ENCODE measurements at places on chromosomes 3 and 15. TPM values are rescaled to one million over a fixed set of nuclear protein-coding genes. Genes with fewer than 3 reads are reported as not detected.

GRCh38 chr3:23667536-23668429, 138.0 kb upstream of the UBE2E1 start:
- H3K36me3 ChIP-seq = no peaks in the 10 kb centered on the region
- DNase-seq = no peak
- H3K4me3 ChIP-seq = no peak overlapping the region
- no peaks in the 10 kb centered on the region for H3K4me1 ChIP-seq

NPAP1 gene
- total RNA-seq = not detected

GRCh38 chr3:186133980-186134379, 25.1 kb upstream of the ETV5 start:
- H3K4me1 ChIP-seq = no peaks in the 10 kb centered on the region
- no peaks in the 10 kb centered on the region for H3K27me3 ChIP-seq
- H3K36me3 ChIP-seq = no peaks in the 10 kb centered on the region
- no peak overlapping the region for H3K27ac ChIP-seq
- DNase-seq = no peak

- no peak for DNase-seq
- no peak overlapping the region for H3K4me3 ChIP-seq
- H3K27ac ChIP-seq = no peak overlapping the region
- no peaks in the 10 kb centered on the region for H3K4me1 ChIP-seq
- no peaks in the 10 kb centered on the region for H3K27me3 ChIP-seq
Observed at GRCh38 chr15:20295238-20295811, 246.3 kb downstream of the GOLGA6L6 start.

GRCh38 chr3:107833043-107833442, 257.8 kb downstream of the CD47 start:
- H3K36me3 ChIP-seq = no peaks in the 10 kb centered on the region
- no peaks in the 10 kb centered on the region for H3K4me1 ChIP-seq
- H3K27ac ChIP-seq = no peak overlapping the region

SUMF1 gene
- total RNA-seq = 70.6 TPM

TP63 gene
- total RNA-seq = not detected

DNA sequence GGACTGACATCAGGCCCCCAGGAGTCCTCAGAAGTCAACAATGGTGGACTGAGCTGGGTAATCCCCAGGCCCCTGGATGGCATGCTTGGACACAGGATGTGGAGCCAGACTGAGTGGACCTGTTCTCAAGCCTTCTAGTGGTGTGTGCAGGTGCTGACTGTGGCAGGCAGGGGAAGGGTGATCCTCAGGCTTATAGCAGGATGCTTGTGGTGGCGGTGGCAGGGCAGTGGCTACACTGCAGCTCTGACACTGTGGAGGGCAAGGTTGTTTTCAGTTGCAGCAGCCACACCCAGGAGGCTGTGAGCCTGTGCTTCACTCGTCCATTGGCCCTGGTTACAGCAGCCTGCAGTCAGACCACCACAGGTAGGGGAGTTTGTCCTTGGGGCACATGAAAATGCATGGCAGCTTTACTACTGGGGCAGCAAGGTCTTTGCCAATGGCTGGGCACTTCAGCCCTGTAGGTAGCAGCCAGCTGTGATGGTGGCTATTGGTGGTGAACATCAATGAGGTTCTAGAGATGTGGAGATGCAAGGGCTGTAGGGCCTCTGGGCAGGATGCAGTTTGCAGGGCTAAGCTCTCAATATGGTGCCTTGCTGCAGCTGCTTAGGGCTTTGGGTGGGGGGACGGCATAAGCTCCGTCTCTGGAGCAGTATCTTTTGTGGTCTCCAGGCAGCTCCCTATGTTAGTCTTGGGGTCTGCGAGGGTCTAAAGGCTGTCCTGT, 17.5 kb upstream of the MYO5A start:
- no peak for DNase-seq
- no peak overlapping the region for H3K4me3 ChIP-seq
- no peaks in the 10 kb centered on the region for H3K4me1 ChIP-seq
- no peaks in the 10 kb centered on the region for H3K27me3 ChIP-seq
- no peak overlapping the region for H3K27ac ChIP-seq

- H3K4me3 ChIP-seq = no peak overlapping the region
- H3K27me3 ChIP-seq = no peaks in the 10 kb centered on the region
- H3K4me1 ChIP-seq = peaks cover 95% of the 10 kb centered on the region
- H3K36me3 ChIP-seq = peaks cover 26% of the 10 kb centered on the region
Observed at GRCh38 chr15:70088455-70088854, 9.3 kb downstream of the TLE3 start.

GRCh38 chr3:160949460-160949859, 155.7 kb downstream of the B3GALNT1 start:
- H3K4me1 ChIP-seq = no peaks in the 10 kb centered on the region
- no peak for DNase-seq
- H3K27me3 ChIP-seq = no peaks in the 10 kb centered on the region
- no peak overlapping the region for H3K27ac ChIP-seq
- H3K4me3 ChIP-seq = no peak overlapping the region
- H3K36me3 ChIP-seq = no peaks in the 10 kb centered on the region

DNA sequence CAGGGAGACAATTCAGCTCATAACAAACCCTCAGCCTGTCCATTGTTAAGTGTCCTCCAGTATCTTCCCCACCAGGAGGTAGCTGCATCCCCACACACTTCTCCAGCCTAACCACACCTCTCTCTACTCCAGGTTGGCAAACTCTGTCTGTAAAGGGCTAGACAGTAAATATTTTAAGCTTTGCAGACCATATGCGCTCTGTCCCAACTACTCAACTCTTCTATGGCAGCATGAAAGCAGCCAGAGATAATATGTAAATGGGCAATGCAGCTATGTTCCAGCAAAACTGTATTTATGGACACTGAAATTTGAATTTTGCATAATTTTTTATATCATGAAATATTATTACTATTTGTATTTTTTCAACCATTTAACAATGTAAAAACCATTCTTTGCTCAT, 230.4 kb upstream of the STT3B start:
- no peaks in the 10 kb centered on the region for H3K36me3 ChIP-seq
- H3K4me3 ChIP-seq = no peak overlapping the region
- DNase-seq = no peak
- H3K27ac ChIP-seq = no peak overlapping the region
- H3K27me3 ChIP-seq = no peaks in the 10 kb centered on the region
- no peaks in the 10 kb centered on the region for H3K4me1 ChIP-seq

TNNC1 gene
- 591 TPM for total RNA-seq

DNA sequence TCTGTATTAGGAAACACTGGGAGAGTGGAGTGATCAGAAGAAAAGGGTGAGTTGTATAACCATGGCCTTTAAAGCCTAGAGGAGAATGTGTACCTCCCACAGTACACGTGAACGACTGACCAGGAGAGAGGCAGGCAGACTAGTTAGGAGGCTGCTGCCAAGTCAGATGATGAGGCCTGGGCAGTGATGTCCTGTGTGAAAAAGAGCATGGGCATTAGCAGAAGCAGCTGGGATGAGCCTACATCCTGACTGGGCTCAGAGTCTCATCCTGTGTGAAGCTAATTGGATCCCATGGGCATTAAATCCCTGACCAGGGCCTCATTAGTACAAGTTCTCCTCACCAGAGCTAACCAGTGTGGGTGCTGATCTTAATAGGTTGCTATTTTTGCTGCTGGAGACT, 89.1 kb upstream of the SLC2A2 start:
- no peak overlapping the region for H3K4me3 ChIP-seq
- H3K36me3 ChIP-seq = no peaks in the 10 kb centered on the region
- no peak overlapping the region for H3K27ac ChIP-seq
- no peak for DNase-seq

GRCh38 chr3:113775516-113775915, 28.7 kb downstream of the ATP6V1A start:
- H3K36me3 ChIP-seq = no peaks in the 10 kb centered on the region
- no peak for DNase-seq
- no peaks in the 10 kb centered on the region for H3K4me1 ChIP-seq
- no peaks in the 10 kb centered on the region for H3K27me3 ChIP-seq
- no peak overlapping the region for H3K4me3 ChIP-seq

C2CD4A gene
- under 0.01 TPM for total RNA-seq

MOBP gene
- total RNA-seq = 0.20 TPM

DNA sequence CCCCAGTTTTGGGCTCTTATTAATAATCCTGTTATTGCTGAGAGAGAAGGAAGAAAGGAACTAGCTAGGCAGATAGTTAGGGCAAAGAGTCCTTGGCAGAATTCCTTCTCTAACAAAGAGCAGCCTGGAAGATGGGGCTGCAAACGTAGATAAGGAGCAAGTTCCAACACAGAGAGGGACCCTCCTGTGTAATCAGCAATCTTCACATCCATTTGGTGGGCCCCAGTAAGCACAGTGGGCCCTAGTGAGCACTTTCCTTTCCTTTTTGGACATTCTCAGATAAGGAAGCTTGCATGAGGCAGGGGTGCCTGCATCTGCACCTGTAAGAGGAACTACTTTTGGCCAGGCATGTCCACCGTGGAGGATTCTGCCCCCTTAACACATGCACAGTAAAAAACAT, 119.6 kb upstream of the SGO1 start:
- no peak overlapping the region for H3K27ac ChIP-seq
- H3K36me3 ChIP-seq = no peaks in the 10 kb centered on the region
- DNase-seq = no peak
- H3K4me3 ChIP-seq = no peak overlapping the region
- H3K27me3 ChIP-seq = no peaks in the 10 kb centered on the region
- H3K4me1 ChIP-seq = no peaks in the 10 kb centered on the region

KCNAB1 gene
- total RNA-seq = 11.4 TPM

DNA sequence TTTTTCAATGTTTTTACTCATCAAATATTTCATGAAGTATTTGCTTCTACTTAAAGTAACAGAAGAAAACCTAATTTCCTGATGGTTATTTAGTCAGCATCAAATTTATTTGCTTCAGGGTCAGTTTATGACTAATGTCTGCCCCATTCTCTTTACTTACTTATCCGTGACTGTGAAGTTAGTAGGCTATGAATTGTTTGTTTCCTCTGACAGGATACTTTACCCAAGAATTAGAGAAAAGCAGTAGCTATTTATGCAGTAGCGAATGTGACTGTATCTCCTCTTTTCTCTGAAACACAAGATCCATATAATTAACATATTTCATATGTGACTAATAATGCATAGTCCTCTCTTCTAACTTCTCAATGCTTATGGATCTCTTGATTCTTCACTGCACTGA, 329.9 kb upstream of the ROBO1 start:
- H3K4me3 ChIP-seq = no peak overlapping the region
- H3K4me1 ChIP-seq = no peaks in the 10 kb centered on the region
- H3K27me3 ChIP-seq = no peaks in the 10 kb centered on the region

DNA sequence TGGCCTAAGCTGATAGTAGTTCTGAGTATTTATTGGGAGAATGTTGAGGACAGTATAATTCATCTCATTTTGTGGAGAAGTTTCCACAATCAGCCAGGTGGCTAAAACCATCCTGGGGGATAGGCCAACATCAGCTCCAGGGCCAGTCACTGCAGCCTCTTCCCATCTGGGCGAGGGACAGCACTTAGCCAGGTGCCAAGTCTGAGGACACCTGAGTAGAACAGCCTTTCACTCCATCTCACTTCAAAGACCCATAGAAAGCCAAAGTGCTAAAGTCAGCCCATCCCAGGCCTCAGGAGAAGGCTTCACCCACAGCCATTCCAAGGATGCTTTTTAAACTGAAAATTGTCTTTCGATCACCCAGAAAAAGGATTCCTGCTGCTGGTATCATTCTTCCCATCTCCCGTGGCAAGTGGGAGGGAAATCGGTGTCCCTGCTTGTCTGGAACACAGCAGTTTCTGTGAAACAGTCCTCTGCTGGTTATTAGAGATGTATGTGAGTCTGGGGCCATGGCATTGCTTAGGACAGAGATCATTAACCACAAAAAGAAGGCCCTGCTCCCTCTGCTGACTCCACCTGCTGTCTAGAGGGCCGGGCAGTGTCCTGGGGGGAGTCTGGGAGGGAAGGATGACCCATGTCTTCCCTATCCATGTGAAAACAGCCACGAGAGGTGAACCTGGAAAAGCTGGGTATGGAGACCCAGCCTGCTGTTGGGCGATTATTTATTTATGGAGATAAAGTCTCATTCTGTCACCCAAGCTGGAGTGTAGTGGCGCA, 9.6 kb downstream of the CALML4 start:
- no peak overlapping the region for H3K4me3 ChIP-seq
- H3K27ac ChIP-seq = peak overlapping the region; percentile 77
- H3K4me1 ChIP-seq = no peaks in the 10 kb centered on the region
- DNase-seq = no peak

ACKR2 gene
- 59.0 TPM for total RNA-seq

DNA sequence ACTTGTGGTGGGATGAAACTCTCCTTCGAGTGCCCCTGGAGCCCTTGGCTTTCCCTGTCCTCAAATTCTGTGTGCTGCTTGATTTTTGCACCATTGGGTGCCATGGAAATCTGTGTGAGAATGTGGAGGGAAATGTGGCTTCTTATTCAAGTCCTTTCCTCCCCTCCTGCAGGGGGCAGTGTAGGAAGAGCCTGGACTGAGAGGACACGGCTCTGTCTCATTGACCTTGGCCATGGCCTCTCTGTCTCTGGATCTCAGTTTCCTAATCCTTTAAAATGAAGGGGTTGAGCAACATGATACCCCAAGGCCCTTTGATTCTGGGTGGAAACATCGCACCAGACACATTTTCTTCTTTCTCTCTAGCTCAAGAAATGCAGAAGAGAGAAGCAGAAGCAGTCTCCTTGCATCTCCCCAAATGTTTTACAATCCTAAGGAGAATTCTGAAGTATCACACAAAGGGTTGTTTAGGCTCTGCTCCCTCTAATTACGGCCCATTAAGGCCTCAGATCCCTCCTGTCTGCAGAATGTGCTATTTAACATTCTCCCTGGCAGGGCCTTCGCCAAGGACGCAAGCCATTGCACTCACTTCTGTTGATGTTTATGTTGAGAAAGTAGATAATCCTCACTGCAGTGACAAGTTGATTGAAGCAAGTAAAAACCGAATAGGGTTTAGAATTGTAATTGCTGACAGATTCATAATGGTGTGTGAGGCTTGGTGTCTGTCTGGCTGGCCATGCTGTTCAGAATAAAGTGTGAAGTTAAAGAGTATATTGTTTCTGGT, 169.1 kb downstream of the TPRG1 start:
- DNase-seq = no peak
- no peak overlapping the region for H3K4me3 ChIP-seq
- no peaks in the 10 kb centered on the region for H3K36me3 ChIP-seq
- no peak overlapping the region for H3K27ac ChIP-seq
- no peaks in the 10 kb centered on the region for H3K4me1 ChIP-seq

DNA sequence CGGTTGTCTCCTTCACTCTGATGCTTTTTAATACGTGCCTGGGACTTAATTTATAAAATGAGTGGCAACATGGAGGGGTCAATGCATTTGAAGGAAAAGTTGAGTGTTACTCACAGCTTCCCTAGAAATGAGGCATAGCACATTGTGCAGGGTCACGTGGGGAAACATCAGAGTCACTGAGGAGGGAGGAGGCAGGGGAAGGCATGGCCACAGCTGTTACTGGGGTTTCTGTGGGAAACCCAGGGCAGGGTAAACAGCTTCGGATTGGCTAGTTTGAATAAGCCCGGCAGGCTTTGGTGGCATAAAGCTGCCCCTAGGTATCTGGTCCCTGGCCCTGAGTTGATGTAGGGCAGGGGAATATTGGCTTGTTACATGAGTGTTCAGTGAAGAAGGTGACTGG, 98.9 kb upstream of the ST8SIA2 start:
- no peak for DNase-seq
- H3K4me3 ChIP-seq = no peak overlapping the region
- peaks cover 10% of the 10 kb centered on the region for H3K27me3 ChIP-seq
- H3K4me1 ChIP-seq = no peaks in the 10 kb centered on the region
- H3K27ac ChIP-seq = no peak overlapping the region

CFAP44 gene
- 28.8 TPM for total RNA-seq

Measured in tibial nerve (tissue), 4 donors.